ENCODE measurements at places on chromosomes 13 and 19.

GRCh38 chr13:51213173-51213728 is 8.9 kb upstream of the FAM124A start:
- no peak for DNase-seq

- DNase-seq: no peak
Observed at GRCh38 chr13:93758575-93758974, 532.0 kb downstream of the GPC6 start.

- no peak for DNase-seq
Observed at GRCh38 chr13:19910336-19911072, 47.1 kb upstream of the ZMYM5 start.

DNA sequence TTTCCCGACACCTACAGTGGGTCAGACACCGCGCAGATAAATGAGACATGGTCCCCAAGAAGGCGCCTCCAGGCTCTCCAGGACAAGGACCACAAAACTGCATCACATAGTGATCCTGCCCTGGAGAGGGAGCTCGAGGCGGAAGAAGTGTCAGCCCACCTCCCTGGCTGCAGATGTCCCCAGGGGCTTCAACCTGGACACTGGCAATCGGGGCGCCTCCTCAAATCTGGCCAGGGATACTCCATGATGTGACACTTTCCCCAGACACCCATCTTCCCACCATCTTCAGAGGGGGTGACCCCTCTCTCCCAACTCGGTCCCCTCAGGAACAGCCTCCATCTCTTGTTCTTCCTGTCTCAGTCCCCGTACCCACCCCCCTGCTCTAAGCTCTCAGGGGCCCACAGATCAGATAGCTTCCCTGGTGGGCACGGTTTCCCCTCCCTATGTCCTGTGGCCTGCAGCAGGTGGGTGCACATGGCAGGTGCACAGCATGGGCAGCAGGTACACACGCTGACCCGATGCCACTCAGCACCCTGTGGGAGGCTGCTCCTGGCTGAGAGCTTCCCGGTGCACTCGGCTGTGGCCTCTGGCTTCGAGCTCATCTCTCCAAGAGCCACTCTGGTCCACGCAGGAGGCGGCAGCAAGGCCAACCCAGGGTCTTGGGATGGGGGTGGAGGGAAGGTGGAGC is 61.2 kb downstream of the PEPD start:
- no peak for DNase-seq

DNA sequence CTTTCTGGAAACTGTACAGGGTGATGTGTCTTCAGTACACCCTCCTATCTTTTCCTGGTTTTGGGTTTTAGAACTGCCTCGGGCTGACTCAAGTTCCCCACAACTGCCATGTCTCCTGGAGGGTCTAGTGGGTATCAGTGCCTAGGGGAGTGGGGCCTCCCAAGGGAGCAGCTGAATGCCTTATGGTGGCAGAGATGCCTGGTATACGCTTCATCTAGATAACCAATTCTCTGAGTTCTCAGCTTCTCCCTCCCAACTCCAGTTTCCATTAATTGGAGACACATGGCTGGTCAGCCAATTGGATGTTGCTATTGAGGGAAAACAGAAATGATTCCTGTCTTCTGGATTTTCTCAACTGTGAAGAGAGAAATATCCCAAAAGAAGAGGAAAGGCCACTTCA is 12.8 kb downstream of the ZNF439 start:
- no peak for DNase-seq

GRCh38 chr13:44433863-44434765 is 60.5 kb downstream of the SERP2 start:
- no peak for DNase-seq

- DNase-seq: no peak
Observed at GRCh38 chr13:62583466-62583865, 1167.8 kb upstream of the PCDH20 start.

DNA sequence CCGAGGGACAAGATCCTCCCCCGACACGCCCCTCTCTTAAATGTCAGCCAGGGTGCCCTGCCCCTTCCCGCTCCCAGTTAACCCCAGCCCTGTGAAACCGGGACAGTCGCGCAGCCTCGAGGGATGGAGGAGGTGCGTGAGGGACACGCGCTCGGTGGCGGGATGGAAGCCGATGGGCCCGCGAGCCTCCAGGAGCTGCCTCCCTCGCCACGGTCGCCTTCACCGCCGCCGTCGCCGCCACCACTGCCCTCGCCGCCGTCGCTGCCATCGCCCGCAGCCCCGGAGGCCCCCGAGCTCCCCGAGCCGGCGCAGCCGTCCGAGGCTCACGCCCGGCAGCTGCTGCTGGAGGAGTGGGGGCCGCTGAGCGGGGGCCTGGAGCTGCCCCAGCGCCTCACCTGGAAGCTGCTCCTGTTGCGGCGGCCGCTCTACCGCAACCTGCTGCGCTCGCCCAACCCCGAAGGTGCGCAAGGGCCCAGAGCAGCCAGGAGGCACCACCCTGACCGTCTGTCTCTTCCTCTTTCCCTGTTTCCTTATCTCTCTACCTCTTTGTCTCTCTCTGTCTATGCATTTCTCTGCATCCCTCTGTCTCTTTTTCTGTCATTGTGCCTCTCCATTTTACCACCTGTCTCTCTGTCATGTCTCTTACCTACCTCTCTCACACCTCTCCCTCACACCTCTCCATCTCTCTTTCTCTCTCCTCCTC is at the start of gene NCCRP1:
Gene NCCRP1, plus strand, starts transcription at position 105 of the 703 bp plus-strand sequence. Its CDS starts 19 bp downstream, at position 124.
- no peak for DNase-seq
